Aorta (tissue), 5 donors: ENCODE measurements at places on chromosomes 1 and 21.

GRCh38 chr21:25381936-25382452, 225.3 kb downstream of the MRPL39 start:
- no peak for DNase-seq

- peak; percentile 90 for DNase-seq
These were observed 1.1 kb downstream of the ARHGAP30 start for GRCh38 chr1:161068306-161069234.

GRCh38 chr1:202105571-202106339, 17.0 kb upstream of the GPR37L1 start:
- no peak for DNase-seq

DNA sequence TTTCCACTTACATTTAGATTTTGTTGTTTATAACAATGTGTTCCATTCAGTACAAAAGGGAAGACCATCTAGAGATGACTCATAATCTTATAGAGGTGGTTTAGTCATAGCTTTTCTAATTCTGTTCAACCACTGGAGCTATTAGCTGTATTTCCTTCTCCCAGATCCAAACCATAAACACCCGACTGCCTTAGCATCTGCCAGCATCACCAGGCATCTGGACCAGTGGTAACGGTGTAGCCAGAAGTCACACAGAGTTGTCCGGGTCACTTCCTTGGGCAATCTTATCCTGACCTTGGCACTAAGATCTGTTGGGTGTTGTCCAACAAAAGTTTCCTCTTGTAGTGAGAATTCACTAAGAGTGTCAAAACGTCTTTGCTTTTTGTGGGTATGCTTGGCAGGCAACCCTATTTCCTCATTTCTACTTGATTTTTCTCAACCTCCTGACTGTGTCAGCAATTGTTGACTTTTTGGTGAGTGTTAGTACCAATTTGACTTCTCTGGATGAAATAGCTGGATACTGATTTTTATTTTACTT, 372.1 kb upstream of the B3GALT2 start:
- DNase-seq: no peak

DNA sequence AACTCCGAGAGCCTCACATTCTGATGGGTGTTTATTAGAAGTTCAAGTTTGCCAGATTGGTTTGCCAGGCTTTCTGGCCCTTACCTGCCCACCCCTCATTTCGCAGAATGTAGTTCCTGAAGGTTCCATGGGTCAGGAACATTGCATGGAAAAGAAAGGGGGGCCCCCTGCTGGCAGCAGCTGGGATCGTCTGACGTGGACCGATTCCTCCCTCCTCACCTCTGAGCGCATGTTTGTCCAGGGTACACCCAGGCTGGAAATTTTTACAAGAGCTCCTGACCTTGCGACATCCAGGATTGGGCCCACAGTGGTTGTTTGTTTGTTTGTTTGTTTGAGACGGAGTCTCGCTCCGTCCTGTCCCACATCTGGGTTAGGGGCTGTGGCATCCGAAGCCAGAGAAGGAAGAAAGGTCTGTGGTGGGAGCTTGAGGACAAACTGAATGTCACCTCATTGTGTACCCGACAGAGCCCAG, 126.0 kb upstream of the TMEM51 start:
- DNase-seq: peak; percentile 77

GRCh38 chr1:85151446-85151845, 49.4 kb downstream of the SYDE2 start:
- DNase-seq: no peak

- no peak for DNase-seq
These were observed 1.7 kb upstream of the OPTC start for GRCh38 chr1:203492082-203492747.

DNA sequence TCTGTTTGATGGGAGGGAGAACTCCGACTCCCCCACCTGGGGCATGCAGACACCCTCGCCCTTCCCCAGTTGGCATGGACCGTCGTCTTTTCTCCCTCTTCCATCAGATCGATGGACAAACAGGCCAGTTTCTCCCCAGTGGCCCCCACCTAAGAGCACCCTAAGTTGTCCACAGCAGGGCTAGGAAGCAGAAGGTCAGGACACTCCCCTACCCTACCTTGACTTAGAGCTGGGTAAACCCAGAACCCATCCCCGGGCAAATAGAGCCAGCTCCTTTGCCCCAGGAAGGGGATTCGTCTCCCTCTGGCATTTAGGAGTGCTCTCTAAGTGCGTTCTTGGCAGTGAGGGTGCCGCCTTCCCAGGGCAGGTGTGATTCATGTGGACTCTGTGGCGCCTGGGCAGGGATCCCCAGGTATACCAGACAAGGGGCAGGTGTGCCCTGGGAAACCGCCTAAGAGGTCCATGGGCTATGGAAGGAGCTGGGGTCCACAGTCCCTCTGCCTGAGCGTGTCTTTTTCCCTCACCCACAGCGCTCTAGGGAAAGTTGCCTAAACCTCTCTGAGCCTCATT, 2.7 kb upstream of the RUNX3 start:
- DNase-seq: no peak

GRCh38 chr1:50308878-50309277, 114.4 kb downstream of the DMRTA2 start:
- DNase-seq: no peak

DNA sequence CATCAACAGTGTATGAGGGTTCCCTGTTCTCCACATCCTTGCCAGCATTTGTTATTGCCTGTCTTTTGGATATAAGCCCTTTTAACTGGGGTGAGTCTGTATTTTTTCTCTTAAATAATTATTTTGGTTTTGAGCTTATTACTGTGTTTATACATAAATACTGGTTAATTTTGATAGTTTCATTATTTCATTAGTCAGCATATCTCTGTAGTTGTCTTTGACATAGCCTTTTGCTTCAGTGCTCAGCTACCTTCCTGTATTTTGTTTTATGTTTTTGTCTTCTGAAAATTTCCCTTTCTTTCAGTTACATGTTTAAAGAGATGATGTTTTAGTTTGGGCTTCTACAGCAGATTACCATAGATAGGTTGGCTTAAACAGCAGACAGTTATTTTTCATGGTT, 138.1 kb downstream of the XPR1 start:
- no peak for DNase-seq

DNA sequence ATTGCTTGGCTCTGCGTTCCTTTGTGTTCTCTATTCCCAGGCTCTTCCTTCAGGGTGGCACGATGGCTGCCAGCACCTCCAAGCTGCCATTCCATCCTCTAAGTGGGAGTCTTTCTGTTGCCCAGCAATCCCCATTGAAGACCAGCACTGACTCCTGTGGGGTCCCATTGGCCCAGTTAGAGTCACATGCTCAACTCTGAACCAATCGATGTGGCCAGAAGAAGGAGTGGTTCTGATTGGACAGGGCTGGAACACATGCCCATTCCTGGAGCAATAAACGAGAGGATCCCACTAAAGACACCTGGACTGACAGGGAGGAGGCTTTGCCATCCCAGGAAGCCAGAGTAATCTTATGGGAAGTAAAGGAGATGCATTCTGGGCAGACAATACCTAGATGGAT, 97.2 kb upstream of the IGSF21 start:
- DNase-seq: no peak

DNA sequence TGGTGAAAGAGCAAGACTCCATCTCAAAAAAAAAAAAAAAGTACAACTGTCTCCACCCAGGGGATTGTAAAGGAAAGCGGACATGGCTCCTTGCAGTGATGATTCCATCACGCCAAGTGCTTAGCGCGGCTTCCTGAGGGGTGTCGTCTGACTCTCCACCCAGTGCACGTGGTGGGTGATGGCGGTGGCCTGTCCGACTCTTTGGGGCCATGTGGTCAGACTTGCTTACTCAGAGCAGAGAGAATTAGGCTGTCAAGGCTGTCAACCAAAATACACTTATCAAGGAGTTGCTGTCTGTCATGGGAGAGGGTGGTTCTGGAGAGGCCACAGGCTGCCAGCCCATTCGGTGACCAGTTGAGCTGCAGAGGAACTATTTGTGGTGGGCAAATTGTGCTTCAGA, 49.4 kb downstream of the PTPRF start:
- DNase-seq: no peak

DNA sequence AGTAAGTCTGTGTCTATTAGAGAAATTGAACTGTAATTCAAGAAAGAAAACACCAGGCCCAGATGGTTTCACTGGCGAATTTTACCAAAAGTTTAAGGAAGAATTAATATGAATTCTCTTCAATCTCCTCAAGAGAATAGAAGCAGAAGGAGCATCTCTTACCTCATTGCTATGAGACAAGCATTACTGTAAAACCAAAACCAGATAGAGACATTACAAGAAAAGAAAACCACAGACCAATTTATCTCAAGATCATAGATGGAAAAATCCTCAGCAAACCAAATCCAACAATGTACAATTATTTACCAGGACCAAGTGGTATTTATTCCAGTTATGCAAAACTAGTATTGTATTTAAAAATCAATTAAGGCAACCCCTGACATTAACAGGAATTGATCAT, 160.6 kb downstream of the LIPI start:
- DNase-seq: no peak

GRCh38 chr1:209645574-209646452, 6.4 kb downstream of the LAMB3 start:
- DNase-seq: no peak

DNA sequence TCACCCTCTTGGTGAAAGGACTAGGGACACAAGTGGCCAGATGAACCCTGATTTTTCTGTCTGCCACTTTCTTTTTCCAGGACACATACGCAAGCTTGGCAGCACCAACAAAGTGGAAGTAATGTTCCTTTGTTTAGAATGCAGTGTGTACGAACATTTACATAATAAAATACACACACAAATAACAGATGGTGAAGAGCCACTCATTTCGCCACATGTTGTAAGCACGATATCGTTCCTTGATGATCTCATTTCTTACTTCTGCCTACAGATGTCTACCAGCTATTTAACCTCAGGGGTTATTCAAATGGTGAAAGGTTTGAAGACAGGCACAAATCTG, 670.2 kb upstream of the CXADR start:
- DNase-seq: no peak

- DNase-seq: no peak
These were observed 1.0 kb downstream of the CRB1 start for GRCh38 chr1:197269053-197269452.

DNA sequence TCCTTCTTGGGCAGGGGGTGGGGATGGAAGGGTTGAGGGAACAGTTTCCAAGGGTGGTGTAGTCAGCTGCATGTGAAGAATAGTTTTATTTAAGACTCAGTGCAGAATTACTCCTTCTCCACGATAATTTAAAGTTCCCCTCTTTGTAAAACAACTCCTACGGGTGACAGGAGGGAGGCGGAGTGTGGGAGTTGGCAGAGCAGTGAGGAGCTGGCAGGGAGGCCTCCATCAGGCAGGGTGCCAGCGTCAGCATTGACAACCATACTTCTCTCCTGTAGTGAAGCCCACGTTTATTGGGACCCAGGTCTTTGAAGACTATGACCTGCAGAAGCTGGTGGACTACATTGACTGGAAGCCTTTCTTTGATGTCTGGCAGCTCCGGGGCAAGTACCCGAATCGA, 93.8 kb downstream of the MTR start:
- DNase-seq: no peak

- no peak for DNase-seq
These were observed 162.4 kb downstream of the TPR start for GRCh38 chr1:186212568-186213224.

DNA sequence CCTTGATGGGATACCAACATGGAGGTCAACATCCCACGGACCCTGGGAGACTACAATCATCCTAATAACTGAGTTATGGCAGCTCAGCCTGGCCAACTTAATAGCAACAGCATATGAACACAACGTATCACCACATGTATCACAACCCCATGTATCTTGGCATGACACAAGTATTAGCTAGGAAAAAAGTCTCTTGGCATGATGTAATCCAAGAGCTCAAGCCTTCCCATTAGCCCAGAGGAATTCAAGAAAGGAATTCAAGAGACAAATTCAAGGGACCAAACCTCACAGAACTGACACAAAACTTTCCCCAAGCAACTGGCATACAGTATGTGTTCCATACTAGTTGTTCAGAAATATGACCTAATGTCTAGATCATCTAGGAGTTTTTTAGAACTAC, 100.9 kb upstream of the HMGB4 start:
- DNase-seq: no peak

GRCh38 chr21:45516071-45516670, 26.1 kb downstream of the SLC19A1 start:
- peak; percentile 38 for DNase-seq

GRCh38 chr1:45395051-45395450, 54.8 kb upstream of the MUTYH start:
- no peak for DNase-seq

DNA sequence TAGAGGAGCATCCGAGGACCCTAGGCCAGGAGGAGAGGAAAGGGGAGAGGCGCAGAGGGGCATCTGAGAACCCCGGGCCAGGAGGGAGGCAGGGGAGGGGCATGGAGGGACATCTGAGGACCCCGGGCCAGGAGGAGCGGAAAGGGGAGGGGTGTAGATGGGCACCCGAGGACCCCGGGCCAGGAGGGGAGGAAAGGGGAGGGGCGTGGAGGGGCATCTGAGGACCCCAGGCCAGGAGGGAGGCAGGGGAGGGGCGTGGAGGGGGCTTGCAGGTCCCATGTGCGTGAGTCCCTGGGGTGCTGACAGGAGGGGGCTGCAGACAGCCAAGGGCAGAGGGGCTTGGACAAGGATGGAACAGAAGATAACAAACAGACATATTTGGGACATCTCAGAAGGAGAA, 190.0 kb upstream of the ARHGEF16 start:
- no peak for DNase-seq

DNA sequence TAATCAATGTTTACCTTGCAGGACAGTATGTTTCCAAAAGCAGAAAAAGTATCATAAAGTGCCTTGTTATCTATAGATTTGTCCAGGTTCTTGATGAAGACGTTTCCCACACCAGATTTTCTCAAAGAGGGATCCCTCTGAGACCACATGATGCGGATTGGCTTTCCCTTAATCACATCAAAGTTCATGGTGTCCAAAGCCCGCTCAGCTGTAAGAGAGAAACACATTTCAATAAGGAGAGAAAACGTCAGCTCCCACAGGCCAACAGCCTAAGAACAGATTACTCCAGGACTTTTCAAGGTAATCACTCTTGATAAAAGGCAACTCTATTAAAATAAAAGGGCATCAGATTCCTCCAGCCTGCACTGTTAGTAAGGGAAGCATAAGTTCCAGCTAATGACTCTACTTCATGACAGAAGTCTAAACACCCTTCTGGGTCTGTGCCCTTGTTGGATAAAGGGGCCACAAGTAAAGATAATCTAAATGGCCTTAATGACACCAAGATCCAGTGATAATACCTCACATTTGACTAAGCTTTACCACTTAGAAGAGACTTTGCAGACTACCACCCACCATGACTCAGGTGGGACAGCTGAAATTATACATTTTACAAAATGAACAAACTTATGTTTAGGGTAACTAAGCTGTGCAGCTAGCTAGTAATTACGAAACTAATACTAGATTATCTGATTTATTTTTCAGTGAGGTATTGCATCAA, 4.1 kb downstream of the PABPC4 start:
- no peak for DNase-seq
